Suppressor macrophage (primary cell): ENCODE measurements at places on chromosomes 5 and 9.

DNA sequence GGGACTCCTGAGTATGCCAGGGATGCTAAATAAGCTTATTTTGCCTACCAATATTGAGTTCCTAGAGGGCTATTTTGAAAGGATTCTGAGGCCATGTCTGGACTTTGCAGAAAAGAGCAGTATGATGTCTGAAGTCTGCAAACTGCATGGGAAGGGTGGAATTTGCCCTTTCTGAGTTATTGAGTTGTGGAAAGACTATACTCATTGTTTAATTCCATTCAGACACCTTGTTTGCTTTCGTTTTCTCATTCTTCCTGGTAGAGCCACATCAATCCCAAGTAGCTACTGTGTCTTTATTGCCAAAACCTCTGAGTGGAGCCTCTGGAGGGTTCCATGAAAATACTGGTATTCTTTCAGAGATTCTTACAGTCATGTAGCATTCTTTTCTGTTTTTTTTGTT is 50.9 kb upstream of the PPP1R2B start:
- DNase-seq: no peak

DNA sequence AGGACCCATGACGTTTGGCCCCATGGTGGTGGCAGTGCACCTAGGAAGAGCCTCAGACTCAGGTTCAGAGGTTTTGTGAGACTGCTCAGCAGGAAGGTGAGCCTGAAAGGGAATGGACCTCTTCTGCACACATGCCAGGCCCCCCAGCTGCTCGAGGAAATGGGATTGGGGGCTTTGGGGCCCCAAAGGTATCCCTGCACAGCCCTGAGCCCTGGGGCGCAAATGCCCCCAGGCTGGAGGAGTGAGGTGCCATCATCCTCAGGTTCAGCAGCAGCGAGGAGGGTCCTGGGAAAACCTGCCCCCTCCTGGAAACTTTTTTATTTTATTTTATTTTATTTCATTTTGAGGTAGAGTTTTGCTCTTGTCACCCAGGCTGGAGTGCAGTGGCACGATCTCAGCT is 171.8 kb upstream of the MVB12B start:
- no peak for DNase-seq

DNA sequence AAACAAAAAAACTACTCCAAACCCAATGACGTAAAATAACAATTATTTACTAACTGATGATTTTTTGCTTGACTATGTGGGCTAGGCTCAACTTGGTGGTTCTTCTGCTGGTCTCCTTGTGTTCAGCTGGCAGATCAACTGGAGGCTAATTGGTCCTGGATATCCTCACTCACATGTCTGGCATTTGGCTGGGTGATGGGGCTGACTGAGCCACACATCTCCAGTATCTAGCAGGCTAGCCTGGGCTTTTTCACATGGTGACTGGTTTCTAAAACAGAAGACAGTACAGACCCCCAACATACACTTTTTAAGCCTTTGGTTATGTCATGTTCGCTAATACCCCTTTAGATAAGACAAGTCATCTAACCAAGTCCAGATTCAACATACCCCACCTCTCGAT is 104.7 kb upstream of the PRRC1 start:
- no peak for DNase-seq

- no peak for DNase-seq
Observed at GRCh38 chr5:100854591-100854990, 48.5 kb downstream of the ST8SIA4 start.

DNA sequence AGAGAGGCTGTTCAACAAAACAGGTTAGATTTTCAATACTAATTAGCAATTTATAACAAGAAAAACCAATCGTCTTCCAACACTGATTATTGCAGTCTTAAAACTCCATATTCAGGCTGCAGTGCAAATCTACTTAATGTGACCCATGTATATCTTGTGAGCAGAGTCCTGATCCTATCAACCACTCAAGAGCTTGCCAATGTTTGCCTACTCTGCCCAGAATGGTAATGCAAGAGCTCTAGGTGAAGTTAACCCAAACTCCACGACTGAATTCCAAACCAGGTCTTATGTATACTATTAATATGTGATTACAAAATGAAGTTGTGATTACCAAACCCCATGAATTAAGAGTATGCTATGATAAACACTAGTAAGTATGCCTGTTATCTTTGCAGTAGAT is 17.1 kb downstream of the EFNA5 start:
- no peak for DNase-seq

- no peak for DNase-seq
Observed at GRCh38 chr9:97431549-97432143, 19.8 kb downstream of the TDRD7 start.

- DNase-seq: no peak
Observed at GRCh38 chr5:180046656-180047055, 24.9 kb downstream of the RNF130 start.

DNA sequence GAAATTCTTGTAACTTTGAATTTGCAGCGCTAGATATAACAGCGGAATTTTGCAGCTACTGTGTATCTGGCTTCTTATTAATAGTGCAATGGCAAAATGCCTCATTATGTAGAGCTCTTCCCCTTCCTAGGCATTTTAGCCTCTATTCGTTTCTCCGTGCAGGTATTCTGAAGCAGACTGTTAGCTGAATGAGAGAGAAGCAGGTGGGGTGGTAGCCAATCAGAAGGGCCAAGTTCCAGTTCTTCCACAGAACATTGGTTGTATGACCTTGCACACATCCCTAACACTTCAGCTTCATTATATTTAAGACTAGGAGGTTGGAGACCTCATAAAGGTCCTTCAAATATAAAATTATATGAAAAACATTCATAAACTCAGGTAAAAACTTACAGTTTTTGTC is 1.2 kb upstream of the VPS13A start:
- no peak for DNase-seq

DNA sequence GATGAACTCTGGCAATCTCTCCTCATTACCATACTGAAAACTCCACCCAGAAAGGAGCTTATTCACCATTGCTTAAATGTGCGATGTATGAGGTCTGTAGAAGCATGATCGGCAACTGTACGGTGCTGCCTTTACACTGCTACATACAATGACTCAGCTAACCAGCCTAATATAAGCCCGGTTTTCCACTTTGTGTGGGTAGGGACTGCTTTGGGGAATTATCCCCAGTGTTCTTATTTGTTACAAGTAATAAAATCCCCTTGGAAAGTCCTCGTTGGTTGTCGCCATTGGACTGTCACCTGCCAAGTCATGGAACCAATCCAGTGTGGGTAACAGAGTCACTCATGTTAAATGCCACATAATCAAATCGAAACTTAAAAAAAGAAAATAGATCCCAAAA is 23.5 kb upstream of the TENT2 start:
- DNase-seq: no peak
